Mucosa of descending colon (tissue), 3 donors: ENCODE measurements at places on chromosomes 3 and 15. TPM values are rescaled to one million over a fixed set of nuclear protein-coding genes. Genes with fewer than 3 reads are reported as not detected.
A peak's percentile ranks its signal among the peaks of the same experiment; 100 is the strongest.

DNA sequence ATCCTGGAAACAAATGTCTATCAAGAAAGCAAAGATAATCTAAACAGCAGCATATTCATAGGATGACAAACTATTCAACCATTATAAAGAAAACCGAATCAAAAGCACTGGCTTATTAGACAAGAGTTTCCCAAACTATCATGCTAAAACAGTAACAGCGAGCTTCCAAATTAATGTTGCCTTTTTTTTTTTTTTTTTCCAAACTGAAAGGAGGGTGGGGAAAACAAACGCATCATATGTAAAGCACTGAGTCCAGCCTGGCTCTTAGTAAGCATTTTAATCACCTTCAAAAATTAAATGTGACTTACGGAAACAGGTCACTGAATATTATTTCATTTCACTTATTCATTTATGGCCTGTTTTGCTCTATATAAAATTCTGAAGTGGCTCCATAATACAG is 2.3 kb downstream of the TJP1 start:
- DNase-seq = no peak

ATP13A4 gene
- total RNA-seq = 19.1 TPM

DNA sequence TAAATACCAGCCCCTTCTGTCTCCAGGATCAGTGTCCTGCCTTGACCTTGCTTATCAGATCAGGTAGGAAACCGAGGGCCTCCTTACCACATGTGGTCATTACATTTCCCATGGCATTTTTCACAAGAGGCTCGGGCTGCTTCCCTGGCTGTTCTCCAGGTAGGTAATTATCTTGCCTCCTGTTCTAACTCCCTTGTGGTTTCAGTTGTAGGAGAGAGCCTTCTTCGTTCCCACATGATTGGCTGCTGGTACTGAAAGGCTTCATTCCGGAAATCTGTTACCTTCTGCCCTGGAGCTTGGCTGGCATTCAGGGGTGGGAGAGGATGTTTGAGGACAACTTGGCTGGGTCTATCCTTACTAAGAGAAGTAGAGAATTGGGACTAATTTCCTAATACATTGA is 46.8 kb upstream of the RORA start:
- no peak for DNase-seq

GOLGA8Q gene
- 1.5 TPM for total RNA-seq

- DNase-seq = peak; percentile 14
Observed at GRCh38 chr3:71226565-71227269, 356.8 kb downstream of the FOXP1 start.

SPINT1 gene
- 324 TPM for total RNA-seq

LEKR1 gene
- 3.5 TPM for total RNA-seq

RPP14 gene
- total RNA-seq = 18.9 TPM

DNA sequence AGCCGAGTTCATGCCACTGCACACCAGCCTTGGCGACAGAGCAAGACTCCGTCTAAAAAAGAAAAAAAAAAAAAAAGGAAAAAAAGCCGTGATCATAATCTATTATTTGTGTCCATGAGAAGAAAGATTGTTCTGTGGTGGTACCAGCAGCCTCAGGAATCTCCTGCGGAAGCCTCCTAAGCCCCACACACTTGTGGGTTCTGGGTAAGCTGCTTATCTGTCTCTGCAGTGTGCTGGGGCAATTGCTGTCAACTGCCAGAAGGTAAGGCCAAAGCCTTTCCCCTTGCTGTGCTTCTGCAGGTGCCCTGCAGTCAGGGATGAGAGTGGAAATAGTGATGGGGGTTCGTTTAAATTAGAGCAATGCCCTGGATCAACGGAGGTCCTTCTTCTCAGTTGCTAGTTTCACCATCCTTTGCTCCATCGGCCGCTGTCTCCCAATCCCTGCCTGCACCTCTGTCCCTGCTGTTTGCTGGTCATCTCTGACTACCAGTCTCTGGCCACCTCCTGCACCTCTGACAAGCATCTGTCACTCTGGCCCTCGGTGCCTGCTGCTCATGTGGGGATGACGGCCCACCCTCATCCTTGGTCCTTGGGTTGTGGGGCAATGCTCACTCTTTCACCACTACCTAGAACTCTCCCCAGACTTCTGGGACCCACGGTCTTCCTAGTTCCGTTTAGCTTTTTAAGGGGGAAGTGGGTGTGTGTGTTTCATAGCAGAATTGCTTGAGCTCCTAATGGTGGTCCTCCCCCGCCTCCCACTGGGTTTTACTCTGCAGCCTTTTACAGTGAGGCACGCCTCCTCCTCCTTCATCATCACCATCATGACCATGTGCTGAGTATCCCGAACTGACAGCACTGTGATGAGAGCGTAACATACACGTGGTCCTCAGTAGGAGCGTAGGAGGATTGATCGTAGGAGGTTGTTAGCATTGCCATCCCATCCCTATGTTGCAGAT is 25.5 kb downstream of the CHRD start:
- no peak for DNase-seq

DNA sequence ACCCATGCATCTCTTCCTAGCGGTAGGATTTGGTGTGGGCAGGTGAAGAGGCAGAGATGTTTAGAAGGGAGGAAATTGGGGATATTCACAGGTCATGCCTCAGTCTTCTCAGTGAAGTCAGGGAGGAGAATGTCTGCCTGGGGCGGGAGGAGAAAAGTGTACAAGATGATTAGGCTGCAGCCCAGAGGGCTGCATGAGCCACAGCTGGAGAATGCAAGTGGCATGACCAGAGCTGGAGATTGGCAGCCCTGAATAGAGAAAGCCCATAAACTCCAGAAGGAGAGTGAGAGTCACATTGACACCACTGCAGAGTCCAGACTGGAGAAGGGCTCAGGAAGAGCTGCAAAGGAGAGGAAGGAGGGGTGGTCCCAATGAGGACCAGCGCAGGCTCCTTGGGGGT is 22.6 kb downstream of the PDHB start:
- DNase-seq = no peak

DNA sequence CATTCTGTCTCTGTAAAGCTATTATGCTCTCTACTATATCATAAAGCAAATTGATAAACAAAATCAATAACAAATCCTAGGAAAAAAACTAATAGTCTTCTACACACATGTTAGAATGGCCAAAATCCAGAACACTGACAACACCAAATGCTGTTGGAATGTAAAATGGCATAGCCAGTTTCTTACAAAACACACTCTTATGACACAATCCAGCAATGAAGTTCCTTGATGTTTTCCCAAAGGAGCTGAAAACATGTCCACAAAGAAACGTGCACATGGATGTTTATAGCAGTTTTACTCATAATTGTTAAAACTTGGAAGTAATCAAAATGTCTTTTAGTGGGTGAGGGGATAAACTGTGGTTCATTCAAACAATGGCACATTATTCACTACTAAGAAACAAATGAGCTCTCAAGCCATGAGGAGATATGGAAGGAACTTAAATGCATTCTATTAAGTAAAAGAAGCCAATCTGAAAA is 32.7 kb downstream of the CADM2 start:
- no peak for DNase-seq

DNA sequence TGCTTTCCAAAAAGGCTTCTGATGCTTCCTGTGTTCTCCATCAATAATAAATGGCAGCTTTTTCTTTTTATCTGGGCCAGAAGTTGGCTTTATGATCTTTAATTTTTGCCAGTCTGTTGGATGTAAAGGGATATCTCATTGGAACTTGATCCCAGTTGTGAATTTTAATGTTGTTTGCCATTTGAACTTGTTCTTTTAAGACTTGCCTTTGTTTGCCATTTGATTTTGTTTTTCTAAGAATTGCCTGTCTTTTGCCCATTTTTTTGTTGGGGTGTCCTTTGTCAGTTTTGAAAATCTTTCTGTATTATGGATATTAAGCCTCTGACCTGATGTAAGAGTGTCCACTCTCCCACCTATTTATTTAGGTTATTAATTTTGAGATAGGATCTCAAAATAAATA is 9.8 kb downstream of the FXR1 start:
- DNase-seq = no peak

PRKCI gene
- total RNA-seq = 39.9 TPM

LMCD1 gene
- total RNA-seq = 5.1 TPM

GRCh38 chr15:57440799-57441198 is 64.5 kb downstream of the CGNL1 start:
- DNase-seq = no peak

DNA sequence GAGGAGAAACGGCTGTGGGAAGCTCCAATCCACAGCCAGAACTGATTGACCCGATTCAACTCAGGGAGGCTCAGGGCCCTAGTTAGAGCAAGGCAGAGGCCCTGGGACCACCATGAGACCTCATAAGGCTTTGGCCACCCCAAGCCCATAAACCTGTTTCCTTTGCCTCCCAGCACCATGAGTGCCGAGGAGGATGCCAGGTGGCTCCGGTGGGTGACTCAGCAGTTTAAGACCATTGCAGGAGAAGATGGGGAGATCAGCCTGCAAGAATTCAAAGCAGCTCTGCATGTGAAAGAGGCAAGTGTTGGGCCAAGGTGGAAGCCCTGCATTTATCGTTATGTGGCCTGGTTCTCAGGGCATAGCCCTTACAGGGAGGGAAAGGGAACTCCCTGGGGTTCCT is 11.9 kb downstream of the NOX5 start:
- DNase-seq = no peak

DNA sequence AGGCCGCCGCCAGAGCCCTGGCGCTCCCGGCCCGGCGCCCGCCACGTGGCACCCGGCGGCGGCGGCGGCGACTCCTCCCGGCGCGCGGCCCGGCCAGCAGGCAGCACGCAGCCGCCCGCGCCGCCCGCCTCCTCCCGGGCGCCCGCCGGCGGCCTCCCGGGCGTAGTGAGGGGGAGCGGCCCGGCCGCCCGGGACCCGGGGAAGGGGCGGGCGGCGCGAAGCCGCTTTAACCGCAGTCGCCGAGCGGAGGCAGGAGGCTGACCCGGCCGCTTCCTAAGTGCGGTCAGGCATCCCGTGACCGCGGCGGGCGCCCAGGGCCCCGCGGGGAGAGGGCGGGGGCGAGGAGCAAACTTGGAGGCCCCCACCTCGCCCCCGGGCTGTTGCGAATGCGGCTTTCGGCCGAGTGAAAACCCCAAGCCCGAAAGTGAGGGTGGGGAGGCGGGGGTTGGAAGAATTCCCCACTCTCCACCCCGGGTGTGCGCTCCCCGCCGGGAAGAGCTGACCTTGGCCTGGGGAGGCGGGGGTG is 1.7 kb upstream of the HES1 start:
- DNase-seq = peak; percentile 71

CDHR4 gene
- not detected for total RNA-seq

DNA sequence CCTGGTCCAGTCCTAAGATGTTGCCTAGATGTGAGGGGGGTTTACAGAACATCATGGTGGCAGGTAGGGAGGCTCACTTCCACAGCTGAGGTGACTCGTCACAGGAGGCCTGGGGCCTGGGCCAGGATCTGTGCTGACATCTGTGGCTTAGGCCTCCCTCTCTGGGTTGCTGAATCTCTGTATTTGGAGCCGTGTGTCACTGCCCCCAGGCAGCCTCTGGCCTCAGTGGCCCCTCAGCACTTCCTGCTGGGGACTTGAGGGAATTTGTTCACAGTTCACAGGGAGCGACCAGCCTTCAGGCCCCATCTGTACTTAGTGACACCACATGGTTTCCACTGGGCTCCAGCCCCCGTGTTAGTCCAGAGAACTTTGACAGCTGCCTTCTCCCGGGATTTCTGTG is 41.7 kb upstream of the ADAMTSL3 start:
- no peak for DNase-seq

DNA sequence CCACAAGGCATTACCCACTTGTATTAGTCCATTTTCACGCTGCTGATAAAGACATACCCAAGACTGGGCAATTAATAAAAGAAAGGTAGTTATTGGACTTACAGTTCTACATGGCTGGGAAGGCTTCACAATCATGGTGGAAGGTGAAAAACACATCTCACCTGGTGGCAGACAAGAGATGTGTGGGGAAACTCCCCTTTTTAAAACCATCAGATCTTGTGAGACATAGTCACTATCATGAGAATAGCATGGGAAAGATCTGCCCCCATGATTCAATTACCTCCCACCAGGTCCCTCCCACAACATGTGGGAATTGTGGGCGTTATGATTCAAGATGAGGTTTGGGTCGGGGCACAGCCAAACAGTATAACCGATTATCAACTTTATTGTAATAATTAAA is 17.0 kb upstream of the CMC1 start:
- DNase-seq = no peak

- no peak for DNase-seq
Observed at GRCh38 chr15:71133747-71134472, 18.6 kb downstream of the THSD4 start.

CCDC13 gene
- 3.0 TPM for total RNA-seq

DNA sequence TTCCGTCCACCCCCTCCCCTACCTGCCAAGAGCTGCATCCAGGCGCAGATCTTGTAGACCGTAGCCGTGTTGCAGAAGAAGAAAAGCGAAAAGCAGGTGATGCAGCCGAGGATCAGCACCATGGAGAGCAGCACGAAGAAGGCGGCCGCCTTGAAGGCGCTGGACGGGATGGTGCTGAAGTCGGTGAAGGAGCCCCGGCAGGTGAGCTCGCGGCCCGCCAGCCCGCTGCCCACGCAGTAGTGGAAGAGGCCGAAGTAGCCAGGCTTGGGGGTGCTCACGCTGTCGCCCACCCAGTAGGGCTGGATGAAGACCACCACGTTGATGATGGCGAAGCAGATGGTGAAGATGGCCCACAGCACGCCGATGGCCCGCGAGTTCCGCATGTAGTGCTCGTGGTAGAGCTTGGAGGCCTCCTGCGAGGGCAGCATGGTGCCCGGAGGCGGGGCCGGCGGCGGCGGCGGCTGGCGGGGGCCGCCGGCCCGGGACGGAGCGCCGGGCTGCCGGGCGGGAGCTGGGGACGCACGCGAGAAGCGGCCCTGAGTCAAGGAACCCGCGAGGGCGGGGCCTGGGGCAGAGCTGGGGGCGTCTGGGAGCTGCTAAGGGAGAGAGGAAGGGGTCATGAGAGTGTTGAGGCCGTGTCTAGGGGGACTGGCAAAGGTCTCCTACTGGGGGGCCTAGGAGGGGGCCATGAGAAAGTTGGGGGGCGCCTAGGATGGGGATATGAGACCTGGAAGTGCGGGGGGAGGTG is 1.2 kb downstream of the LHFPL4 start:
- peak; percentile 69 for DNase-seq

RHCG gene
- not detected for total RNA-seq

- DNase-seq = no peak
Observed at GRCh38 chr3:41339758-41340157, 140.5 kb downstream of the CTNNB1 start.

DNA sequence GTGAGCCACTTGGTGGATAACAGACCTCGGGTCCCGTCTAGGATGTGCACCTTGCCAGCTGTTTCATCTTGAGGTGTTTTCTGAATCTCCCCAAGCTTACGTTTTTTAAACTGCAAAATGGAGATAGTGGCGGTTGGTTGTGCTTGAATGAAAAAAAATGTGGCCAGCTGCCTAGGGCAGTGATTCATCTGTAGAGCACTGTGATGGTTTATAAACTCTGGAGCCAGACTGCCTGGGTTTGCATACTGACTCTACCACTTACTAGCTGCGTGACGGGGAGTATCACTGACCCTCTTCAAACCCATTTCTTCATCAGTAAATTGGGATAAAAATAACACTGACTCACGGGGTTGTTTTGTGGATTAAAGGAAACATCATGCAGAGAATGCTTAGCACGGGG is 159.1 kb downstream of the CHL1 start:
- DNase-seq = peak; percentile 28

GRCh38 chr15:65916664-65917406 is 47.5 kb downstream of the RAB11A start:
- DNase-seq = peak; percentile 33

- no peak for DNase-seq
Observed at GRCh38 chr3:106197532-106198194, 328.9 kb upstream of the CBLB start.
